Glomerular endothelial cell (primary cell): ENCODE measurements at places on chromosomes 5 and 9. TPM values are rescaled to one million over a fixed set of nuclear protein-coding genes. Genes with fewer than 3 reads are reported as not detected.

- DNase-seq: no peak
Observed at GRCh38 chr9:126204197-126204596, 122.4 kb upstream of the MVB12B start.

The DOLPP1 gene
- total RNA-seq: 13.8 and 15.6 TPM in 2 replicates

- DNase-seq: no peak
Observed at GRCh38 chr5:181212934-181213333, 7.9 kb upstream of the TRIM7 start.

The ZNF79 gene
- 7.8 and 8.1 TPM in 2 replicates for total RNA-seq

DNA sequence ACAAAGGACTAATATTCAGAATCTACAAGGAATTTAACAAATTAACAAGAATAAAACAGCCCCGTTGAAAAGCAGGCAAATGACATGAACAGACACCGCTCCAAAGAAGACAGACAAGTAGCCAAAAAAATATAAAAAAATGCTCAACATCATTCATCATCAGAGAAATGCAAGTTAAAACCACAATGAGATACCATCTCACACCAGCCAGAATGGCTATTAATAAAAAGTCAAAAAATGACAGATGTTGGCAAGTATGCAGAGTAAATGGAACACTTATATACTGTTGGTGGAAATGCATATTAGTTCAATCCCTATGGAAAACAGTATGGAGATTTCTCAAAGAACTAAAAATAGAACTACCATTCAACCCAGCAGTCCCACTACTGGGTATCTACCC, 302.7 kb upstream of the RGMB start:
- DNase-seq: no peak

DNA sequence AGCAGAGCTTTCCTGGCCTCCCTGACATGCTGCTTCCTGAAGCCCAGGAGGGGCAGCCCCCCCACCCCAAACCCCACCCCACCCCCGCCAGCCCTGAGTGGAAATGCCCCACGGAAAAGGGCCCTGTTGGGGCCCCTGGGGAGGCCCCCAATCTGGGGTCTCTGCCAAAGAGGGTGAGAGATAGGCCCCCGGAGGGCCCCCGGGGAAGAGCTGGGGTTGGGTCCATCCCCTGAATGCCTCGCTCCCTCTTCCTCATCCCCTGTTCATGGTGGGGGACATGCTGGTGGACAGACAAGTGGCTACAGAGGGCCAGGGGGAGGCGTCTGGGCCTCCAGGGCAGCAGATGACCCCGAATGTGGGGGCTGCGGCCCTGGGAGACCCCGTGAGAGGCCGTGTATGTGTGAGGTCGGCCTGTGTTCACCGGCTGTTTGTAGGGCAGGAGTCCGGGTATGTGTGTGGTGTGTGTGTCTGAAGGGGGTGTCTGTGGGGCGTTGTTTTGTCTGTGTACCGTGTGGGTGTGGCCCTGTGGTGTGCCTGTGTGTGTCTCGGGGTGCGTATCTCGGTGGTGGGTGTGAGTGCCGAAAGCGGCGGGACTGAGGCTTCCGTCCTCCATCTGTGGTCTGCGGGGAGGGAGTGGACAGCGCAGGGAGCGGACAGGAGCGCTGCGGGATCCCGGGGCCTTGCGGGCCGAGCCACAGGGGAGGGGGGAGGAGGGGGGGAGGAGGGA, 11.3 kb downstream of the C9orf50 start:
- no peak for DNase-seq

DNA sequence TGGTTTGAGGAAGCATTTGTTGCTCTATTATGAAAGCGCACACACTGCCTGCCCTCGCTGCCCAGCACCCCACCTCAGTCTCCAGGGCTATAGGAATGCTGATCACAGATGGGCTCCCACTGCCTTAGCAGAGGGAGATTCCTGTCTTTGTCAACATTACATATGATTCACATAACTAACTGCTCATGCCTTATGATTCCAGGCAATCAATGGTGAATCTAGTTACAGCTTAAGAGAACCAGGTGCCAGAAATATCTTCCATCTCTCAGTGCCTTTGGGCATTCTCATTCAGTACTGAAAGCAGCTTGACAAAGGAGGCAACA, 458.9 kb upstream of the C9orf72 start:
- DNase-seq: no peak

GRCh38 chr5:175742290-175742994, 84.6 kb downstream of the HRH2 start:
- DNase-seq: no peak

The PCDHB8 gene
- total RNA-seq: 0.34 and 0.88 TPM in 2 replicates

The SYK gene
- 1.3 and 2.8 TPM in 2 replicates for total RNA-seq

GRCh38 chr9:87160148-87161102, 213.1 kb upstream of the GAS1 start:
- DNase-seq: no peak
